GOT3 (cell line): ENCODE measurements at places on chromosomes 1 and 21.

- DNase-seq: no peak
Measured at GRCh38 chr1:6986281-6986680, 201.0 kb downstream of the CAMTA1 start.

DNA sequence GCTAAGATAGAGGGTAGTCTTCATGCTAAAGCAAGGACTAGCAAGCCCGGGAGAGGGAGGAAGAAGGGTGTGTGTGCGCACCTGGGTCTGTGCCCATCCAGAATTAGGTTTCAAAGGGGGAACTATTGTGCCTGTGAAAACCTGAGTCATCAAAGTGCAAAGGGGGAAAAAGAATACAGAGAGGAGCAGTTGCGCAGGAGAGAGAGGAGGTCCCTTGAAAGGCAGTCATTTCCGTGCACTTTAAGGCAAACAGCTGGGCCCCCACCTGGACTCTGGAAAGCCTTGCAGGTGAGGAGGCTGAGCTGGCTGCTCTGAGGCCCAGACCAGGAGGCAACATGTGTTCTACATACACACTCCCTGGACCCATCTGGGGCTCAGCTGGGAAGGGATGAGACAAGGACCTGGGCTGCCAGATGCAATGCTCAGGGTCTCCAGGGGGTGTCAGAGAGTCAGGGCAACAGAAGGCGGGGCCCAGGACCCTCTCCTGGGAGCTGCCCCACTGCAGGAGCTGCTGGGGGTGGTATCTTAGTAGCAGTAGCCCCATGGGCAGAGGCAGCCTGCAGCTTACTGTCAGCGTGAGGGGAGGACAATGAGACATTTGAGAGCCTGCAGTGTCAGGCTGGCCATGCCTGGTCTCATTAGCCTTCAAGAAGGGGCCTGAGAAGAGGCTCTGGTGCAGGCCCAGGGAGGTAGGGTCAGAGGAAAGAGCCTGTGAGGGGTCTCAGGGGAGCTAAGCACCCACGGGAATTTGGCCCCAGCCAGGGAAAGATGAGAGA, 14.3 kb downstream of the PROK1 start:
- no peak for DNase-seq

DNA sequence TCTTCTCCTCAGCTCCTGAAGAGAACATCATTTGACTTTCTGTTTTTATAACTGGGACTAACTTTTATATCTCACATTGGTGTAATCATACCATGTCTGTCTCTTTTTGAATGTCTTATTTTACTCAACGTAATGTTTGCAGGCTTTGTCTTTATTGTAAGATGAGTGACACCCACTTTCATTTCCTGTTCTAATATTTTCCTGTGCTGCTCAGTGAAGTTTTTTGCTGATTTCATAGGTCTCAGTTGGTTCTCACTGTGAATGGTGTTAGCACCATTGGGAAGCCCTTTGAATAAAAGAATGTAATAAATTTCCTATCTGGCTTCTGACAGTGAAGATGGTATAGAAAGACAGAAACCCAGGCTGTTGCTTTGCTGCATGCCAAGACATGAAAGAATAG, 84.0 kb downstream of the RAVER2 start:
- no peak for DNase-seq

- DNase-seq: no peak
Measured at GRCh38 chr1:248155927-248156326, 11.0 kb downstream of the OR2M5 start.

DNA sequence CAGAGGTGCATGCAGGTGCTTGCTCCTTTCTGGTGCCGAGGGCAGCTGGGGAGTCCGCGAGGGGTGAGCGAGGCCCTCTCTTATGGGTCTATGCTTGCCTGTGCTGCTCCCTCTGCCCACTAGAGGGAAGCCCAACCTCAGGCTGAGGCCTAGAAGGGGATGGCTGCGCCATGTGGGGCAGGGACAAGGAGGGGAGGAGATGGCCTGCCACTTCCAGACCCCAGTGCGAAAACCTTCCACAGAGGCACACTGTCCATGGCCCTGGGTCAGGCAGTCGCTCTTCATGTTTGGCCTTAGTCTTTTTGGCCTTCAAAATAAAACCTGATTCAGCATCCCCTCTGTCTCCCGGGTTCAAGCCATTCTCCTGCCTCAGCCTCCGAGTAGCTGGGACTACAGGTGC, 14.0 kb downstream of the RHBG start:
- no peak for DNase-seq

DNA sequence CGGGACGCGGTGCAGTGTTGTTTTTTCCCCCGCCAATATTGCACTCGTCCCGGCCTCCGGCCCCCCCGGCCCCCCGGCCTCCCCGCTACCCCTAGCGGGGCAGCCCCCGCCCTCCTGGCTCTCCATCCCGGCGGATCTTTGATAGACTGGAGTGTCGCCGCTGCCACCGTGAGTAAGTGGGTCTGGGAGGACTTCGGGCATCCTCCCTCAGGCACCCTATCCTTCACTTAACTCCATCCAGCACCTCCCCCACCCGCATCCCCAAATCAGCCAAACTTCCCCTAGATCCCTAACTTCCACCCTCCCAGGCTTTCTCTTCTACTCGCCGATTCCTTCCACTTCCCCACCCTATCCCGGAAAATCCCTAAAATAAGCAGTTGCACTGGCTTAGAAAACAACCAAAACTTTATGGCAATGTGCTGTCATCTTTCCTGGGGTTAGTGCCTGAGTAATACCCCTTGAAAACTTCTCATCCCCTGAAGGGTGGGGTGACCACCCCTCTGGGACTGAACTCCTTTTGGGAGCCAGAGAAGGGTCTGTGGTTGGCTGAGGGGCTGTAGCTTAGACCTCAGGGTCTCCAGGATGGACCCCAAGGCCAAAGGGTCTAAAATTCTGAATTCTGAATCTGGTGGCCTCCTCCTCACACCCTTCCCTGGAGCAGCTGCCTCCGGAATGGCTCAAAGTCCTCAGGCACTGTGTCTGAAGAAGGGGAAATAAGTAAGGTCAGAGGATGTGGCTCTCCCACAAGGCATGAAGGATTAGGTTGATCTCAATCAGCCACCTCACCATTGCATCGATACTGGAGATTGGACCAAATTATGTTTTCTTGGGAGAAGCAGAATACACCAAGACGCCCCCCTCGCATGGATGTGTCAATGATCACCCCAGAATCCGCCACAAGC, 12.2 kb downstream of the THBS3 start:
- no peak for DNase-seq

- DNase-seq: no peak
Measured at GRCh38 chr1:5231541-5232315, 577.3 kb downstream of the AJAP1 start.

DNA sequence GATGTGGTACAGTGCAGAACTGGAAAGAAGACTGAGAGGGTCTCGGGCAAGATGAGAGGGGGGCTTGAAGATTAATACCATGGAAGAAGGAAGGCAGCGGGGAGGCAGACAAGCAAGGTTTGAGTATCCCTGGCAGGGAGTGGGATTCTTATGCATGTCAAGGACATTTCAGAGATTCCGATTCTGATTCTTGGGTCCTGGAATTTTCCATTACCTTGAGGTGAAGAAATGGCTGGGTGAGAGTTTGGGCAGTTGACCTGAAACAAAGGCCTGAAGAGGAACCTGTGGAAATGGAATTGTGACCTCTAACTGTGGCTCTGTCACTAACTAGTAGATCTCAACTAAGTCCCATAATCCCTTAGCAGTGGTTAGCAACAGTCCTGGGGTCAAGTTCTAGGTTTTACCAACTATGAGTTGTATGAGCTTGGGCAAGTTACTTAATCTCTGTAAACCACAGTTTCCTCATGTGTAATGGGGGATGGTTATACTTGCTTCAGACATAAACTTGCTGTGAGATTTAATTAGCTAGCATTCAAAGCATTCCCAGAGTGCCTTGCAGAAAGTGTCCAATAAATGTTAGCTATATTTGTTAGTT, 8.6 kb upstream of the ACTN2 start:
- DNase-seq: no peak

GRCh38 chr1:35932158-35932636, 1.3 kb downstream of the AGO3 start:
- DNase-seq: no peak

DNA sequence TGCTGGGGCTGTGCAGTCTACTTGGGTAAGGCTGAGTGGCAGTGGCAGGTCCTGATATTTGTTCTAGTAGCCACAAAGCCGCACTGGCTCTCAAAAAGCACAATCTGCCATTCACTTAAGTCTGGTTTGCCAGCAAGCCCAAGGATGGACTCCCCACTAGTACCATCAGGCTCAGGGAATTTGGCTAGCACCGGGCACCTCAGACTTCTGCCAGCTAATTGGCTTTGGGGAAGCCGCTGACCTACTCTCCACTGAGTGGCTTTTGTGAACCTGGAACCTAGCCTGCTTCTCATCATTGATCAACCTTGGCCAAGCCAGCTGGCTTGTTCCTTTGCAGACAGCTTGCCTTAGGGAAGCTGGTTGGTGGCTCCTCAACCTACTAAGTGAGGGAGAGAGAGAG, 83.1 kb downstream of the ESRRG start:
- DNase-seq: no peak

- no peak for DNase-seq
Measured at GRCh38 chr1:29563571-29563970, 327.2 kb downstream of the PTPRU start.

DNA sequence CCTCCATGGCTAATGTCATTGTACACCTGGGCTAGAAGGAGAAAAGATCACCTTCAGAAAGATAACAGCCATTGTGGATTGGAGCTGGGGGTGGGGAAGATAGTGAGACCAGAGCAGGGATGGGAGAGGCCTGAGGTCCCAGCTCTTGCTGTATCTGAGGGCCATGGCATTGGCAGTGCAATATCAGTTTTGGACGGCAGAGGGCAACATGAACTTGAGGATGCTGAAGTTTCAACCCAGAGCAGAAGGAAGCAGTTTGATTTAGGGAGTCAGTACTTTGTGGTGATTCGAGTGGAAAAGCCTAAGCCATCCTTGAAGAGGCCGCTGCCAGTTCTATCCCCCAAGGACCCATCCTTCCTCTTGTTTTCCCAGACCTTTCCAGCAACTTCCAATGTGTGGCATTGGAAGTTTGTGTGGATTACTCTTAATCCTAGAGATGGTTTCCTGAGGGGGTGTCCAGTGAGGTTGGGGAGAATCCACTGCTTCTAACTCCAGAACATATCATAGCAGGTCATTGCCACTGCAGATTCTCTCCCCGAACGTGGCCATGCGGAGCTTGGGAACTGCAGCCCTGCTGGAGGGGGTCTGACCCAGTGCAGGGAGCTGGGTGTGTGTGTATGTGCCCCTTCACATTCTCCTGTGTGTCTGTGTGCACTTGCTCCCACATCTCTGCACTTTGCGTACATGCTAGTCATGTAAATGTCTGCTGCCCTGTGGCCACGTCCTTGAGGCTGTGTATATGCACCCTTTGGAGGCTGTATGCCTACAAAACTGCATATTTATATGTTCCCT, 24.1 kb downstream of the SLC26A9 start:
- DNase-seq: peak; percentile 75

GRCh38 chr1:194296201-194296600, 1109.8 kb upstream of the B3GALT2 start:
- DNase-seq: no peak

- no peak for DNase-seq
Measured at GRCh38 chr1:9065213-9065751, 4.2 kb downstream of the SLC2A5 start.

DNA sequence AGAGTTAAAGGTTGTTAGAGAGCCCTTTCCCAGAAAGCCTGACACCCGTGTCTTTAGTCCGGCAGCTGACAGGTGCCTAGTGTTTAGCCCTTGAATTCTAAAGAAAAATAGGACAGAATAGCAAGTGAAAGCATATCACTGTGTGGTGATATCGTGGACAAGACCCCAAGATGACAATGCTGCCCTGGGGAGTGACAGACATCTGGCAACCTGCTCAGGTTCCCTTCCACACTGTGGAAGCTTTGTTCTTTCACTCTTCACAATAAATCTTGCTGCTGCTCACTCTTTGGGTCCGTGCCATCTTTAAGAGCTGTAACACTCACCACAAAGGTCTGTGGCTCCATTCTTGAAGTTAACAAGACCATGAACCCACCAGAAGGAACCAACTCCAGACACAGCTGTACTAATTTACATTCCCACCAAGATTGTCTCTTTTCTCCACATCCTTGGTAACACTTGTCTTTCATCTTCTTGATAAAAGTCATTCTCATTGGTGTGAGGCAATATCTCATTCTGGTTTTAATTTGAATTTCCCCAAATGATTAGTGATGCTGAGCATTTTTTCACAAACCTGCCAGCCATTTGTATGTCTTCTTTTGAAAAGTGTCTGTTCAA, 107.6 kb upstream of the SGIP1 start:
- DNase-seq: no peak

- DNase-seq: no peak
Measured at GRCh38 chr1:211192227-211192626, 58.3 kb upstream of the KCNH1 start.

- no peak for DNase-seq
Measured at GRCh38 chr1:46062651-46063319, 69.6 kb downstream of the PIK3R3 start.

- no peak for DNase-seq
Measured at GRCh38 chr1:111570781-111571181, 48.8 kb upstream of the RAP1A start.

GRCh38 chr1:64895500-64895899, 70.8 kb downstream of the JAK1 start:
- no peak for DNase-seq

DNA sequence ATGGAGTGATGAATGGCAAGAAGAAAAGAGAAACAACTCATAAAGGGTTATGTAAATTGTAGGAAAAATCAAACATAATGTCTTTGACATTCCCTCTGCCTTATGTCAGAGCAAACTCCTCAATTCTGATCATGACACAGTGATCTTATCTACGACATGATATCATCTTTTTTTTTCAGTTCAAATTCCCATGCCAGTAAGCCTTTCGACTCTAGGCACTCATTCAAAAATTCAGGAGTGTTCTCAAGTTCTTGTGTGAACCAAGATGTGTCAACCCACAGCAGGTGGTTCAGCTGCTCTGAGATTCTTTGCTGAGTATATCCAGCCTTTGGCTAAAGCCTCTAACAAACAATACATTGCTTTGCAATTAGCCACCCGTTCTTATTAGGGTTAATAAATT, 97.1 kb upstream of the ESRRG start:
- DNase-seq: no peak

- DNase-seq: no peak
Measured at GRCh38 chr1:75345538-75346292, 211.5 kb downstream of the LHX8 start.

DNA sequence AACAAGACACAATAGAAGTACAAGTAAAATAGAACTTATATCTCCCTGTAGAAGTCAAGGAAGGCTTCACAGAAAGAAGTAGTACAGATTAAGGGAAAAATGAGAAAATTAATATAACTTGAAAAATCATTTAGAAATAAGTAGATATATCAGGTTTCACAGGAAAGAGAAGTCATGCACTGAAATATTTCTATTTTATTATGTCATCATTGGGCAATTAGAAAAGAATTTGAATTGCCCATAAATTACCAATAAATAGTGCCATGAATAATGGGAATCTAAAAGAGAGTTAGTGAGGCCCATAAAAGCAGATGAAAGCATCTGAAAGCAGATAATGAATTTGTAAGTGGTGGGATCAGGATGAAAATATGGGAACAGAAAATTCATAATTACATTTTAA, 1597.8 kb downstream of the PLA2G4A start:
- no peak for DNase-seq

DNA sequence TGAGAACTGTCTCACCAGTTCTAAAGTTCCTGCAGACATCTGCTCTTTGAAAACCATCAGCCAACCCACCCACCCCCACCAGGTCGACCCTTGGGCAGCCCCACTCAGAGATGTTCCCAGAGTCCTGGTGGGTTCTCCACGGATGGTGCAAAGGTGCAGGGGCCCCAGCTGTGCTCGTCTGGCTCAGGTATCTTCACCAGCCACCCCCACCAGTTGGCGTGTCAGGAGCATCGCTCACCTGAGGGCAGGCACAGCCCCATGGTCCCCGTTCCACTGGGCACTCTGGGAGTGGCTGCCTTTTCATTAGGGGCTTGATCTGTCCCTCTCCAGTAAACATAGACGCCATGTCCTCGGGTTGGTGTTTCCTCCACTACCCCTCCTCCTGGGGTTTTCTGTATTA, 70.5 kb downstream of the UMODL1 start:
- no peak for DNase-seq
